ENCODE measurements at places on chromosomes 4 and X. TPM values are rescaled to one million over a fixed set of nuclear protein-coding genes. Genes with fewer than 3 reads are reported as not detected.

GRCh38 chr4:112069110-112069509 is 76.1 kb upstream of the FAM241A start:
- no peak for DNase-seq

DNA sequence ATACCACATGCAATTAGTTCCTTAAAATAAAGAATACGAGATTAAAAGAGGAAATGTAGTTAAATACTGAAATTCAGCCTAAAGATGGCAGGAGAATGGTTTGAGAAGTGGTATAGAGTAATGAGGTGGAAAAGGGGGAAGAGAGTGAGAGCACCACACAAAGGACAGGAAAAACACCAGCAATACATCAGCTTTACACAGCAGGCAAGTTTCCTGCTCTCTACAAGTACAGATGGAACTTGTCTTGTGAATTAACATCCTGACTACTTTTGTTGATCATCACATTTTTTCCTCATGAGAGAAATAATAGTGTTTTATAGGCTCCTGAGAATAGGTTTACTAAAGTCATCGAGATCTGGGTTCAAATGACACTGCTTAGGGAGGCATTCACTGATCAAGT is 2.9 kb upstream of the UNC5C start:
- DNase-seq: no peak

DNA sequence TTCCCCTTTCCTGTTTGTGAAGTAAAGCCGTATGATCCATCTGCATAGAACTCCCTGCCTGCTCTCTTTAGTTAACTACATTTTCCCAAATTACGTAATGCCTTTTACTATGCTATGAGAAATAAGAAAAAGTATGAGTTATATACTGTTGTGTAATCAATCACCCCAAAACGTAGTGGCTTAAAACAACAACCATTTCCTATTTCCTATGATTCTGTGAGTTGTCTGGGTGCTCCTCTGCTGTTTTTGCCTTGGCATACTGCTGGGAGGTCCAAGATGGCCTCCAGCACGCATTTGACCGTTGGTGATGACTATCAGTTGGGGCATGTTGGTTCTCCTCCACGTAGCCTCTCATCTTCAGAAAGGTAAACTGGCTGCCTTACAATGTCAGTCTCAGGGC is 39.8 kb downstream of the BBS12 start:
- no peak for DNase-seq

GRCh38 chr4:100414016-100414790 is 103.6 kb downstream of the EMCN start:
- no peak for DNase-seq

DNA sequence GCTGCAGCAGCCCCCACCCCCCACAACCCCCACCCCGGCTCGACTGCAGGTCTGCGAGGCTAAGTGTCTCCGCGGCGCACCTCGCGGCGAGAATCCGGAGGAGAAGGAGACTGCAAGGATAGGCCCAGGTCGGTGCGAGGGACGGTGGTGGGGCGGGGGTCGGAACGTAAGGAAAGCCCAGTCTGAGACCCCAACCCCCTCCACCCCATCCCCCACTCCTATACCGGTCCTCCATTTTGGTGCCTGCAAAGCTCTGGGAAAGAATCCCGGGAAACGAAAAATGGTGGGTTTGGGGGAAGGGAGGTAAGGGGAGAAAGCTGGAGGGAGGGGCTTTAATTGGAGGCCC is 614 bp downstream of the BEX3 start:
- no peak for DNase-seq

- DNase-seq: no peak
Measured at GRCh38 chr4:165834116-165834515, 38.9 kb upstream of the TLL1 start.

DNA sequence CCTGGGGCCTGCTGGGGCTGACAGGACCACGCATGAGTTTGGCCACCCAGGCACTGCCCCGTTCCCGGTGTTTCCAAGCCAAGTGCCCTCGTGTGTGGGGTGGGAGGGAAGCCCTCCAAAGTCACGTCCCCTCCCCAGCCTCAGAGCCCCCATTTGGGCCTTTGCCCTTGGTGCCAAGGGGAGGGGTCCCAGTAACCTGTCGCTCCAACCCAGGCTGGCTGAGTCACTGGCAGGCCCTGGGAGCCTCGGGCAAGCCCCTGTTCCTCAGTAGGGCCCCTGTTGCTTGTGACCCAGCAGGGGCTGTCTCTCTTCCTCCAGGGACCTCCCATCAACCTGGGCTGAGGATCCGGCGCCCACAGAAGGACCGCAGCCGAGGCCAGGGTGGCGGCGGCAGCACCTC is 10.7 kb upstream of the HAUS7 start:
- DNase-seq: no peak

DNA sequence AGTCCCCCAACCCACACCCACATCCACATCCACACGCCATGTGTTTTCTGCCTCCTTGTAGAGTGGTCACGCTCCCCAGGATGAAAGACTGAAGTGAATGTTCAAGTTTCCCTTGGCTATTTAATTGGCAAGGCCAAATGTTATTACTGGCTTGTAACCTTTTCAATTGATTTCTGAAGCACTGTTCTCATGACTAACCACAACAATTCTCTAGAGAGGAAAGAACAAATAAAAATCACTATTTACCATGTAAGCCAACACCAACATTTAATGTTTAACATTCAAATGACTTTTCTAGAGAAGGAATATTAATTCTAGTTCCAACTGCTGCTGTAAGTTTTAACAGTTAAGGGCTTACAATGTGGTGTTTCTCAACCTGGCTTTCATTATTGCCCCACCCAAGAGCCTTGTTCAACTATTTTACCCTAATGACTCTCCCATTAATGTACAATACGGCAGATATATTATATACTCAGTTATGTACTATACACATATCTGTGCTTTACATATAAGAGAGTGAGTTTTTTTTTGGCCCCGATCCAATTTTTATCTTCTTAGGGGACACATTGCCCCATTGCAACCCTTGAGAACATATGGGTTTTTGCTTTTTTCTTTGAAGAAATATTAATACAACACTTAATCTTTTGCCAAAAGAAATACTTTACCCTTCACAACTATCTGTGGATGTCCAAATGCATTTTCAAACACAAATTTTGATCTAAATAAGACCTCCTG is 46.5 kb downstream of the RELL1 start:
- DNase-seq: no peak

DNA sequence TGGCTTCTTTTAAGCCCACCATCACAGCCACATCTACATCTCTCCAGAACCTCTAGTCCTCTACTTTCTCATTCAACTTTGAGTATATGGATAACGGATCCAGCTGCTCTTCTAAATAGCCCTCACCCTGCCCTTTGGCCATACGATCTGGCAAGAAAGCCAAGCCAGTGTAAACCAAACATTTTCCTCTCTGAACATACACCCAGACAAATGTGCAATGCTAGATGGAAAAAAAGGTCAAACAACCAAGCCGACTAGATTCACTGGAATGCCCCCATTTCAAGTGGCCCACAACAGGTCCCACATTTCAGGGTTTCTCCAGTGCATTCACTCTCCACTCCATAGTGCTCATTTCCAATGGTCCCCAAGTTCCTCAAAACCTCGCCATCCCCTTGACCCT is 24.0 kb downstream of the USP46 start:
- DNase-seq: no peak

GRCh38 chr4:177131736-177132135 is 177.9 kb upstream of the NEIL3 start:
- no peak for DNase-seq

DNA sequence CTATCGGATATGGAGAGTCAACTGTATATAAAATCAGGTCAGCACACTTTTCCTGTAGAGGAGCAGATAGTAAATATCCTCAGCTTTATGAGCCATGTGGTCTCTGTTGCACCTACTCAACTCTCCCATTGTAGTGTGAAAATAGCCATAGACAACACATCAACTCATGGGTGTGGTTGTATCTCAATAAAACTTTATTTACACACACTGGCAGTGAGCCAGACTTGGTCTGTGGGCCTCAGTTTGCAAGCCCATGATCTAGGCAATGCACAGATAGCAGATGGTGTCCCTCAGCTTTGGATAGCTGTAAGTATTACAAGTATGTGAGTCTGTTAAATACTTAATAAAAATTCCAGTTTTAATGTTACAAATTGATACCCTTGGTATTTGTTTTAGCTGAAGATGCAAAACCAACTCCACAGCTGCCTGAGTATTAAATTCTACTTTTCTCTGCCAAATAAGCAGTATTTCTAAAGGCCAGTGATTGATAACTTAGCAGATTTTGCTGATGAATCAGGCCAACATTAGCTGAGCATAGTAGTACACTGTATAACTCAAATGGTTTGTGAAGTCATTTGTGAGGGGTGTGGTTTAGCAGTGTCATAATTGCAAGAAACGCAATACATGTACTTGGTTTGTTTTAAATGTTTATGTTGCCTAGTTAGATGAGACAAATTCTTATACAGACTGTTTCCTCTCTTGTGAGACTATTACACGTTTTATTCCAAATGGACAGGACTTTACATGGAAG is 87.3 kb downstream of the GPR143 start:
- DNase-seq: no peak

DNA sequence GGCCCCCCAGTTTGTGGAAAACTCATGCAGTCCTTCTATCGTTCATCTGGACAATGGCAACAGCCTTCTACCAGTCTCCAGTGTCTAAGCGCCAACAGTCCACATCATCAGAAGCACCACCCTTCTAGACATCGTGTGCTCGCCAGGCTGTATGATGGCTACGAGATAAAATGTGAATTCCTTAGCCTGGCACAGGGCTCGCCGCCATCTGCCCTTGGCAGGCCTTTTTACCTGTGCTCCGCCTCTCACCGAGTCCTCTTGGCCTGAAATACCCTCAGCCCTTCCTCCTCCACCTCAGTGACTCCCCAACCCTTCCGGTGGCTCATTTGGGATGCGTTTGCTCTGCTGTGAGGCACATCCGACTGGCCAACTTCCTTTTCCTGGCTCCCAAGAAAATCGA is 15.9 kb upstream of the STS start:
- no peak for DNase-seq

DNA sequence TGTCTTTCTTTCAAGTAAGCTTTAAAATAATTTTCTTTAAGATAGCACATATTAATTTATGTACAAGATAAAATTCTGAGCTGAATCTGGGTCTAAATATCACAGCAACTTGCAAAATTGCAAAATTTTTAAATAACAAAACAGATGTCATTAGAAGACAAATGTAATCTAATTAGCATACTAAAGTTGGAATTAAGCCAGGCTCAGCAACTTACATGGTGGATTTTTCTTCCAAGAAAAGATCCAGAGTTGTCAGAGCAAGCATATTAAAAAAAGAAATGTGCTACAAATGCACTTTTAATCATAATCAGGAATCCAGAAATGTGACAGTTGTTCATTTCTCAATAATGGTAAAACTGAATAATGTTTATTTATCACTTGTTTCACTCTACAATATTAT is 906.9 kb upstream of the INTU start:
- no peak for DNase-seq

GRCh38 chrX:120402369-120402768 is 40.5 kb downstream of the ATP1B4 start:
- no peak for DNase-seq

DNA sequence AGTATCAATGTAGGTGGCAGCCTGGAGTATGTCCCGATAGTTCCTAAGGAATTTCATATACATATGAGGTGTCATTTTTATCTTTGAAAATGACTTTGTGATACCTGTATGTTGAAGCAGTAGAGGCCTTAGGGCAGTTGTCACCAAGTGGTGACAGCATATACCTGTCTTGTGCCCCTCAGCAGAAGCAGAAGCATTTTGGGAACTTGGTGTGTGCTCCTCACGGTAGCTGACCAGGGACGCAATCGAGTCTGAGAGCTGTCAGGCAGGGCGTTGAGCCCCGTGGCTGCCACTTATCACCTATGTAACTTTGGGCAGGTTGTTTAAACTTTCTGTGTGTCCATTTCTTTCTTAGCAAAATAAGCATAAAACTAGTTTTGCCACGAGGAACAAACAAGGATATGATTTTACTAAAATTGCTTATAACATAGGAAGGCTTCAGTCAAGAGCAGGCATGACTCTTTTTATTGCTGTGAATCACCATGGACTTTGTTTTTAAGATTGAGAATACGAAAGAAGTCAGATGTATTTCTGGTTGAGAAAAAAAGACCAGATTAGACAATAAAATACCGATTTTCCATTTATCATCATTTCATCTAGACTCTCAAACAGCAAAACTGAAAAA is 161.5 kb downstream of the CPE start:
- DNase-seq: no peak

DNA sequence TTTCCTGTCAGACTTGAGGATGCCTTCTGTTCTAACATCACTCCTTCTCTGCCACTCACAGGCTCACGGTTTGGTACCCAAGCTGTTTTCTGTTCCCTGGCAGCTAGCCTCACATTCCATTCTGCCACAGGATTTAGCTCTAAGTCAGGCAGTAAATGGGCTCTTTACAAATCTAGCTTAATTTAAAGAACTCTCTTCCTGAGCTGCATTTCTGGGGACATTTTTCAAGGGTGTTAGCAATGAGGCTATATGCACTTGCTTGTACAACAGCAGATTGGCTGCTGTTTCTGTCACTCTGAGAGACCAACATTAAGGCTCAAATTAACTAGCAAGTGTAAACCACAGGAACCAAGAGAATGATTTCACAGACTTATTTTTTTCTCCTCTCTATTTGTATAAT is 337.8 kb upstream of the NOCT start:
- no peak for DNase-seq

- DNase-seq: no peak
Measured at GRCh38 chr4:185589067-185589836, 53.9 kb upstream of the PDLIM3 start.

GRCh38 chr4:106424426-106424825 is 55.8 kb upstream of the GIMD1 start:
- no peak for DNase-seq

GRCh38 chr4:78659264-78659663 is 107.7 kb downstream of the ANXA3 start:
- DNase-seq: no peak

GRCh38 chr4:181418496-181418895 is 824.7 kb upstream of the TENM3 start:
- no peak for DNase-seq

GRCh38 chr4:186701273-186701672 is 22.4 kb downstream of the FAT1 start:
- DNase-seq: no peak

The TNIP3 gene
- 2.0 TPM for total RNA-seq

The ZNF595 gene
- total RNA-seq: 4.6 TPM

The GALNTL6 gene
- total RNA-seq: not detected

The NXF3 gene
- total RNA-seq: not detected

The DLG3 gene
- 10.3 TPM for total RNA-seq

The PASD1 gene
- not detected for total RNA-seq

The LUZP4 gene
- not detected for total RNA-seq

The RNF128 gene
- not detected for total RNA-seq

The SYP gene
- 0.53 TPM for total RNA-seq

The KCNE5 gene
- total RNA-seq: not detected

The MAGEH1 gene
- 25.5 TPM for total RNA-seq

The RTL3 gene
- not detected for total RNA-seq

Measured in T-cell (primary cell).